ENCODE measurements at places on chromosomes 6 and 20.

GRCh38 chr20:52890130-52890529 lies 82.0 kb upstream of the TSHZ2 start:
- DNase-seq: no peak

GRCh38 chr6:90028995-90029635 lies 134.8 kb downstream of the GJA10 start:
- DNase-seq: no peak

DNA sequence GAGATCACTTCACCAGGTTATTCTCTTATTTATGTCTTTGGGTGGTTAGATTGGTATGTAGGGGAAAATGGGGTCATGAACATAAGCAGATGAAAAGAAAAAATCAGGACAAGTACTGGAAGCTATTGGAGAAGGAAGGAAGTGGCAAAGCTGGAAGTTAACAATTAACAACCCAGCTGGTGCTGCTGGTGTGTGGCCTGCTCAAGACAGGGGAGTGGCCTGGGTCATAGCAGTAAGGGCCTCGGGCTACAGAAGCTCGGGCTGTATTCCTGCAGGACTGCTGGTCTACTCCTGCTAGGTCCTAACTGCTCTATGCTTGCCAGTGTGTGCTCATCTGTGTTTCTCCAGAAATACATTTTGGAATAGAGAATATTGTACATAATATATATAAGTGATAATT lies 19.6 kb downstream of the MYLIP start:
- DNase-seq: peak; percentile 77

DNA sequence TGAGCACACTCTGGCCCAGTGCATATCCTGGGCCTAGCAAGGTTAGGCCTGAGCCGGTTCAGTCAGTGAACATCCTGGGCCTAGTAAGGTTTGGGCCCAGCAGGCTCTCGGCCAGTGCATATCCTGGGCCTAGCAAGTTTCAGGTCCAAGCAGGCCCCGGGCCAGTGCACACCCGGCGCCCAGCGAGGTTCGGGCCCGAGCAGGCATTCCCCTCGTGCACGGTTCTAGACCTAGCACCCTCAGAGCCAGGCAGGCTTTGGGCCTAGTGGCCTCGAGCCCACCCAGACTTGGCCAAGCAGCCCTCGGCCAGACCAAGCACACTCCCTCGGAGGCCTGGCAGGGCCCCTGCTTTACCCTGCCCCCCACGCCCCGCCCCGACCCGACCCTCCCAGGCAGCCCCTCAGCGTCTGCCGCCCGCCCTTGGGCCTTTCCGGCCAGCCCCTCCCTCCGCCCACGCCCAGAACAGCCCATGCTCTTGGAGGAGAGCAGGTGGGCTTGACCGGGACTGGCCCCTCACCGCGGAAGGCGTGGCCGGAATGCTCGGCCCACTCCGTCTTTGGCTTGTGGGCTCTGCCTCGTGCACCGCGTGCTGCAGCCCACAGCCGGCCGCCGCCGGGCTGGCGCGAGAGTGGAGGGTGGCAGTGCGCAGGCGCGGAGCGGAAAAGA lies at the start of gene CTCFL:
Gene CTCFL, minus strand, starts transcription at position 630 of the 666 bp plus-strand sequence. CDS start 935 bp downstream, outside the sequence.
- DNase-seq: no peak

DNA sequence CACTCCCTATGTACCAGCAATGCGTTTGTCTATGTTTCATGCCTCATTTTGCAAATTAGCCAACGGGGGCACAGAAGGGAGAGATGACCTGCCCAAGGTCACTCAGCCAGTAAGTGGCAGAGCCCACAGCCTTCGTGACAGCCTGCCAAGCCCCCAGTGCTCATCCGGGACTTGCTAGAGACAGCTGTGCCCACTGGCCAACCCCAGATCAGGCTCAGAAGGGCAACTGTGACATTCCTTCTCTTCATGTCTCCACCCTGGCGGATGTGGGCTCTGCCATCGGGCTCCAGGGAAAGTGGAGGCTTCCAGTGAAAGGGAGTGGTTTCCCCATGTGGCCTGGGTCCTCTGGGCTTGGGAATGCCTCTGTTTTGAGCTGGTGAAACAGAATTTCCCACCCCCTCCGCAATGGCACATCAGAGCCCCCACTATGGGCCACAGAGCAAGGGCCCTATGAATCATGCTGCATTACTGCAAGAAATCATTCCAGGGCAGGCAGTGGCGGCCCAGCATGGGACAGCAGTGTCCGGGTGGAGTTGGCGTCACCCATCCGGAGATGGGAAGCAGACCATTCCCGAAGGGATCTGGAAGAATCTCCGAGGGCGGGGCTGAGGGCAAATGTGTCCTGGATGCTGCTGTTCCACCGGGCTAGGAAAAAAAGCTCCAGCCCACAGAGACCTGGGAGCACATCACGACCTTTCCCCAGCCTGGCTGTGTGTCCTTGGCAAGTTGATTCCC lies 9.1 kb downstream of the RSPO4 start:
- no peak for DNase-seq

GRCh38 chr6:158812611-158813010 lies 6.6 kb downstream of the EZR start:
- DNase-seq: no peak

- DNase-seq: peak; percentile 55
Observed at GRCh38 chr6:166286839-166287271, 21.3 kb downstream of the PRR18 start.

GRCh38 chr6:108809211-108809610 lies 39.0 kb upstream of the ARMC2 start:
- no peak for DNase-seq

DNA sequence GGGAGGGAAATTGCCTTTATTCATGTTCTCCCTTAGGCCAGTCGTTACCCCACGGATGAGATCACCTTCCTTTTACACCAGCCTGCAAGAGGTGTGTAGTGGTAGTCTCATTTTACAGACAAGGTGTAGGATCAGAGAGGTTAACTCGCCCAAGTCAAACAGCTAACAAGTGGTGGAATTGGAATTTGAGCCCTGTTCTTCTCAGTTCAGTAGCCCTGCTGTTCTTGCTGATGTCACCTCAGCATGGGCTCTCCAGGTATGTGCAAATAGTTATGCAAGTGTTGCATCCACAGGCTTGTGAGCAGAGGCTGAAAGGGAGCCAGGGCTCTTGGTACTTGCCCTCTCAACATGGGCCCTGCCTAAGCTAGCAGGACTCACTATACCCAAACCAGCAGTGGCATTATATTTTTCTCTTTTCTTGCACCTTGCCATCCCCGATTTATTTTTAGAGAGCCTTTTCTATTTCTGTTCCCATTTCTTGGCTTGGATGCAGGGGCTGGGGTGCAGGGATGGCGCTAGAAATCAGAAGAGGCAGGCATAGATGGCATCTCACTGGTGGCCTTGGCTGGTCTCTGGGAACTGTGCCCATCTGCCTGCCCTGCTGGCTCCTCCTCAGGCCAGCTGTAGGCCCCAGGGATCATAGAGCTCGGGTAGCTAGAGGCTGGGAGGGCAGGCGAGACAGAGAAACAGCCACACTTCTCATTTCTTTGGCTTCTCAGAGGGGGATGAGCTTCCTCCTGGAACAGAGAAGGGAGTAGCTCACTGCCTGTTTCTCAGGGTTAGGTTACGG lies 18.2 kb downstream of the PPARD start:
- DNase-seq: peak; percentile 78

DNA sequence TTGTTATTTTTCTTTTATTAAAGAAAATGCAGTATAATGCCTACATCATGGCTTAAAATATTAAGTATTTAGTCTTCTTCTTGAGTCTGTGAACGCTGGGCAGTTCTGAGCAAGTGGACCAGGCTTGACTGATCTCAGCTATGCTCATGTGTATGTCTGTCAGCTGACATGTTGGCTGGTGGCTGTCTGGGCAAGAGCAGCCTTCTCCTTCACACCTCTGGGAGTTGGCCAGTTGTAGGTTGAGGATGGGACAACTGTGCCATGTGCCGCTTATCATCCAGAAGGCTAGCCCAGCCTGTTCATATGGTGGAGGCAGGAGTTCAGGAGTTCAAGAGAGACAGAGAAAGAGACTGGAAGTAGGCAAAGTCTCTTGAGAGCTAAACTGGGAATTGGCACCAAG lies 175.9 kb downstream of the PLCB4 start:
- DNase-seq: no peak

GRCh38 chr6:140052736-140053729 lies 678.6 kb upstream of the CITED2 start:
- DNase-seq: no peak

DNA sequence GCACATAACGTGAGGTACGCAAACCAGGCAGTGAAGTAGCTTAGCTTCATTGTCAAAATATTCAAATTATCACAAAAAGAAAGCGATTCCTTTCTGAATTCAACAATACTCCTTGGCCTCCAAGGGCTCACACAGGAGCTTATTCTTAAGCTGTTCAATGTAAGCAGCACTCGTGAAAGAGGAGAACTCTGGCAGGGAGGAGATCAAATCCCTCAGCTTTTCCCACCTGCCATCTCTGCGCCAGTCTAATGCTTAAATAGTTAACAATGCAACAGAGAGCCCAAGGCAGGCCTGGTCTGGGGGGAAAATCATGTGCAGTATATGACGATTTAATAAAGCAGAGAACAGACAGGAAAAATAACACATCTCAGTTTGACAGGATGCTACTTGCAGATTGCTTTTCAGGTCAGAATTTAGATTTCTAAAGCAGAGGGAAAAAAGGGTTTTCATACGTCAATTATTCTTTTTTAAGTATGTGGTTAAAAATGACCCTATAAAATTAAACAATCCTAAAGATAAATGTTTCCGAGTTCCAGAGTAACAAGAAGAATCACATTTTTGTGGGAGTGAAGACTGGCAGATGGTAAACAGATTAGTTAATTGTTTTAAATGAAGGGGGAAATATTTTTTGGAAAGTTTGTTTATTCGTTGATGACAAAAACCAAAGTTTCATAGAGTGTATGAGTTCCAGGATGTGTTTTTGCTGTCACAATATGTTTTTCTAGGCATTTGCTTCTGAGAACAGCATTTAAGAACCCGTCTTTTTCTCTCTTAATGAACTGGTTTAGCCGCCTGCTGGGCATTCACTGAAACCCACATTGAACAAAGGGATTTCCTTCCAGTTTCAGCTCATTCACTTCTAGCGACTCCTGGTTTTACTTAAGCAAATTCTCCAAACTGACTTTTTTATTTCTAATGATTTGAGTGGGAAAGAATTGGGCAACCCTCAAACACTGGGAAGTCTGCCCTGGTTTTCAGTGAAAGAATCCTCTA lies 45.9 kb downstream of the PLAGL1 start:
- no peak for DNase-seq

GRCh38 chr6:70299456-70299855 lies 3.4 kb downstream of the COL9A1 start:
- no peak for DNase-seq

All from islet precursor cell (in vitro differentiated cells).